ENCODE measurements at places on chromosomes 2 and 18.

GRCh38 chr2:232584238-232584637 lies 33.7 kb downstream of the EIF4E2 start:
- no peak for DNase-seq

DNA sequence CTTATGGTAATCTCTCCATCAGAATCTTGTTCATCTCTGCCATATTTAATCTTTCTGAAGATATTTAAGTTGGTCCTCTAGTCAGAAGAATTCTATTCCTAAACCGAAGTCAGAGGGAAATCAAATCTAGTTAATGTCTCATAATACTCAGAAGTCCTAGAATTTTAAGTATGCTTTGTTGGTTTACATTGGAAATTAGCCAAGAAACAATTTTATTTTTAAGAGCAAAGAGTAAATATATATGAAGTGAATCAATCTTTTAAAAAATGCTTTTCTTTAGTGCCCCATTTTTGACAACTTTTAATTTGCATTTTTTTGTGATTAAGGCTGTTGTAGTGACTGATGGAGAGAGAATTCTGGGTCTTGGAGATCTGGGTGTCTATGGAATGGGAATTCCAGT lies 38.1 kb downstream of the ME2 start:
- DNase-seq: peak; percentile 12

- DNase-seq: no peak
Measured at GRCh38 chr2:133229974-133230373, 338.3 kb downstream of the NCKAP5 start.

DNA sequence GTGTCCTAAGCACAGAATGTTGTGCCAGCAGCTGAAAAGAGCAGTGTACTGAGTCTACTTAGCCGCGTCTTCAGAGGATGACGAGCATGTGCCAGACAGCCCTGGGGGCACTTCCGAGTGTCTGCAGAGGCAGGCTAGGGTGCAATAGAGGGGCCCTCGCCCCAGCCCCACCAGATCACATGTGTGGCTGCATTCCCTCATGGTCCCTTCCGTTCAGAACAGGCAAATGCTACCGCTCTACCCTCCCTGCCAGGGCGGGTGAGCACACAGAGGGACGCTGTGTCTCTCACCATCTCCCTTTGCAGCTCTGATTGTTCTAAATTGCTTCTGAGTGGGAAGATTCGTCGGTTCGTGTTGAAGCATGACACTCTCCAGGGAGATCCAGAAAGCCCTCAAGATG lies 212.2 kb upstream of the RAB12 start:
- DNase-seq: no peak

DNA sequence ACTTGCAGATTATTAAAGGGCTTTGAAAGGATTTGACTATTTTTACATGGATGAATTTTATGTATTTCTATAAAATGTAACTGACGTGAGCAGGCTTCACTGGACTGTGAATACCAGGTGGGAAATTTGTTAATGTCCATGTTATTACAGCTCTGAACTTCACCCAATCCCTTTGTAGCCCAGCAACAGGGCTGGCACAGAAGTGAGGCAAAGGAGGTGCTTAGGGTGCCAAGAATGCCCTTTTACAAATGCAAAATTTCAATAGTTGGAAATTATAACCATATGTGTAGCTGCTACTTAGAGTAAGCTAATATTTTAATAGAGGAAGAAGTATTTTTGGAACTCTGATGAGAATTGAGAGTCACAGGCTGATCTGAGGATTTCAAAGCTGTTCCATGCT lies 53.7 kb upstream of the FAM98A start:
- no peak for DNase-seq

- DNase-seq: no peak
Measured at GRCh38 chr2:213476641-213477040, 192.4 kb downstream of the SPAG16 start.

- peak; percentile 8 for DNase-seq
Measured at GRCh38 chr2:80102026-80102425, 202.5 kb downstream of the LRRTM1 start.

DNA sequence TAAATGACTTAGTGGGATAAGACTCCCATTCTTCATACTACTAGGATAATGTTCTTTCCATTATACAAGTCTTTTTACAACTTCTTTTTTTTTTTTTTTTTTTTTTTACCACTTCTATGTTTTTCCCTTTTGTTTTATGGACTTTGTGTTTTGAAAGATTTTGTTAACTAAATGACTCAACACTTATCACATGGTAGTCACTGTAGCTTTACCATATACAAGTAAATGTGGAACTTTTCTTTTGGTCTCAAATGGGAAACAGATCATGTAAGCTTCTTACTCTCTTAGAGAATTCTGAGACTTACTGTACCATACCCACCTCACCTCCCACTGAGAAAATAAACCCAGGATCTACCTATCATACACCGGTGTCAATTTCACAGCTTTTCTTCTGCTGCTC lies 590.3 kb upstream of the CDH2 start:
- DNase-seq: no peak

- peak; percentile 42 for DNase-seq
Measured at GRCh38 chr2:105519516-105519915, 120.7 kb upstream of the FHL2 start.

DNA sequence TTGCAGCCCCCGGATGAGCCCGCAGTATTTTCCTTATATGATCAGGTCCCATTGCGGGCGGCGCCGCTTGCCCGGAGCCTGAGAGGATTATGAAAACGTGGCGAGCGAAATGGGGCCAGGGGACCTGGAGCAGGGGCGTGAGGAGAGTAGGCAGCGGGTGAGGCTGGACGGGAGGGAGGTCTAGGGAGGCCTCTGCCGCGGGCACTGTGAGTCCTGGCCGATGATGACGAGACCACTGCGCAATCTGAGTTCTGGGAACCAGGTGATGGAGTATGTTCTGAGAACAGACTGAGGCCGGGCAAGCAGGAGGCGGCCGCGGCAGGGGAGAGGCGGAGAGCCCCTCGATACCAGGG lies 790 bp upstream of the ACAA2 start:
- peak; percentile 62 for DNase-seq

- DNase-seq: no peak
Measured at GRCh38 chr2:106719222-106719621, 166.7 kb downstream of the ST6GAL2 start.

DNA sequence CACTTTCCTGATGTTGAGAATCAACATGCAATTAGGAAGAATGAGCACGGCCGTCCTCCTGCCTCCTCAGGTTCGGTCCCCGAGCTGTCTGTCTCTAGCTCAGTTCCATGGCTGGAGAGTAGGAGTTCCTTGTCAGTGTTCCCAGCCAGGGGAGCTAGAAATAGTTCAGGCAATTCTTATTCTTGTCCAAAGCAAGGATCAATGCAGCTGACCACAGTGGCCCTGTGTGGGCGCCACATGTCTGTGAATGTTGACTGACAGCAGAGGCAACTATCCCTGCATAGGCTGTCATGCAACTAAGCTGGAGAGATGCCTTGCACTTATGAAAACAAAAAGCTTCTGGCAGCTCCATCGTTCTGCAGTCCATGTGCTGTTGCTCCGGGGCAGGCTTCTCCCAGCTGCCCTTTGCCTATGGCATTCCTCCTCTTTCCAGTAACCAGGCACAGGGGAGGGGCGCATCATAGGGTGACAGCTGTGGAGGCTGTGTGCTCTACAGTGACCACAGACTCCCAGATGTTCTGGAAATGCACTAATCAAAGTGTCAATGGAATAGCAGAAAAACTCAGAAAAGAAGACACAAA lies 58.7 kb downstream of the PDCL3 start:
- DNase-seq: no peak

GRCh38 chr18:45621061-45621511 lies 5.8 kb downstream of the SLC14A2 start:
- peak; percentile 52 for DNase-seq

GRCh38 chr2:168160897-168161296 lies 86.5 kb downstream of the STK39 start:
- DNase-seq: no peak

DNA sequence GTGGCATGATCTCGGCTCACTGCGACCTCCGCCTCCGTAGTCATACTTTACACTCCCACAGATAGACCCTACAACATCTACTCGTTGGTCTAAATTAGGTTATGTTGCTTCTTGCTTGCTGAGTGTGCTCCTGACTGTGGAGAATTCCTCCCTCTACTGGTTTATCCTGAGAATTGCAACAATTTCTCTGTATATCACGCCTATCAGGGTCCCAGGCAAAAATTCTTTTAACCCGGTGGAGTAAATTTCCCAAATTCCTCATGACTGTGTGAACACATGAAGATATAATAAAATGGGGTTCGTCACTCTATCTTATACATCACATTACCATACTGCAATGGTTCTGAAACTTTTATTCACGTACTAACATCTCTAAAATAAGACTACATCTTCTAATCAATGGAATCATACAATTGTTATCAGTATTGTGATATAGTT lies 156.7 kb downstream of the EVA1A start:
- DNase-seq: peak; percentile 63

DNA sequence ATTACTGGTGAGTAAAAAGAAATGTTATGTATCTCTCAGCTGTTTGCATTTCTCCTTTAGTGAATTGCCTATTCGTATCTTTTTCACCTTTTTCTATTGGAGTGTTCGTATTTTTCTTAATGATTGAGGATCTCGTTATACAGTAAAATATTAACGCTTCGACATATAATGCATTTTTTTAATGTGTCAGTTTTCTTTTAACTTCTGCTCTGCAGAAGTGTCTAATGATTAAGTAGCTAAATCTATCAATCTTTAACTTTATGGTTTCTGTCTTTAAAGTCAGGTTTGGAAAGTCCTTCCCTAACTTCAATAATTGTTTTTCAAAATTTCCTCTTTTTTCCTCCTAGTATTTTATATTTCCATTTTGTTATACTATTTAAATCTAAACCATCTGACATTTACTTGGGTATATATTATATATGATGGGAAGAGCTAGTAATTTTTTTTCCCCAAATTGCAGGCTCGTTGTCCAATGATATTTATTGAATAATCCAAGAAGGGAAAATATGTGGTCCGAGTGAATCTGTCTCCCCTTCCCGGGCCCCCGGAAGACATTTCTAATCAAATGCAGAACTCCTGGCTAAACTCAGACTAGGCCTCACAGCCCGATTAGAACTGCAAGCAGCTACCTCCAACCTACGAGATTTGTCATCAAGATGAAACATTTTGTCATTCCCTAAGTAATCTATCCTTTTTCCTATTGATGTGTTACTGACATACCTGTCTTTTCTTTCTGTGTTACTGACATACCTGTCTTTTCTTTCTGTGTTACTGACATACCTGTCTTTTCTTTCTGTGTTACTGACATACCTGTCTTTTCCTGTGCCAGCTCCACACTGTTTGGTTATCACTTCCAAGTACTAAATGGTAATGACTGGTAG lies 17.2 kb downstream of the PCBP1 start:
- peak; percentile 71 for DNase-seq

- no peak for DNase-seq
Measured at GRCh38 chr18:46393230-46393629, 263.8 kb downstream of the LOXHD1 start.

GRCh38 chr2:231034291-231034882 lies 2.9 kb upstream of the C2orf72 start:
- no peak for DNase-seq

DNA sequence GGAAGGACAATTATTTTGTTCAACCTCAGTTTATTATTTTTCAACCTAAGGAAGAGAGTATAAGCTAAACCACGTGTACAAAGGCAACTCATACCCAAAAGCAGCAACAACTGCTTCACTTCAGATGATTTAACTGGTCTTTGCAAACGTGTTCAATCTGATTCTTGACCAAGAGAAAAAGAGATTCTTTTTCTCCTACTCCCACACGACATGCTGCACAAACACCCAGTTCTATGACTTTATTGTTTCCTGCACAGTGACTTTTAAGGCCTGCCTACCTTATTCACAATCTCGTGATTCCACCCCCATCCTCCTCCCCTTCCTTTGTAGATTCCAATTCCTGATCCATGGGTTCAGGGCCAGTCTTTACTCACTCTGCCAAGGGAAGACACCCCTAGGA lies 1394.8 kb upstream of the ZEB2 start:
- no peak for DNase-seq

DNA sequence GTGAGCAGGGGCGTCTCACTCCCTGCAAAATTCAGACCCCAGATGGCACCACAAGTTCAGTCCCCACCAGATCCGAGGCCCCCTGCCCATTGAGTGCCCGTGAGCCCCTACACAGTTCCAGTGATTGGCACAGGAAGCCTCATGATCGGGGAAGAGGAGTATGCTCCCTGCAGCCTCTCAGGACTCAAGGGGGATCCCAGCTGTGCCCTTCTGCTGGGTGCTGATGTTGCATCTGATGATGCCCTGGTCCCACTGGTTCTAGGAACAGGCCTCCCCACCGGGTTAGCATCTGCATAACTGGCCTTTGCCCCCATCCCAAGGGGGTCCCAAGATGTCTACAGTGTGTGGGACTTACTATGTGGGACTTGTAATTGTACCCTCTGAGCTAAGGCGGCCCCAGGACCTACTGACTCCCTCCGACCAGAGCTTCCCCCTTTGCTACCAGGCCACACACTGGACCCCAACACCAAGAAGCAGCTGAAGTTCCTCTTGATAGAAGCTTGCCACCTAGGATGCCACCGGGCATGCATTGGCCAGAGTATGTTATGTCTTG lies 8.6 kb downstream of the ALPG start:
- no peak for DNase-seq

GRCh38 chr2:96336104-96336775 lies 674 bp downstream of the NCAPH start:
- DNase-seq: no peak

DNA sequence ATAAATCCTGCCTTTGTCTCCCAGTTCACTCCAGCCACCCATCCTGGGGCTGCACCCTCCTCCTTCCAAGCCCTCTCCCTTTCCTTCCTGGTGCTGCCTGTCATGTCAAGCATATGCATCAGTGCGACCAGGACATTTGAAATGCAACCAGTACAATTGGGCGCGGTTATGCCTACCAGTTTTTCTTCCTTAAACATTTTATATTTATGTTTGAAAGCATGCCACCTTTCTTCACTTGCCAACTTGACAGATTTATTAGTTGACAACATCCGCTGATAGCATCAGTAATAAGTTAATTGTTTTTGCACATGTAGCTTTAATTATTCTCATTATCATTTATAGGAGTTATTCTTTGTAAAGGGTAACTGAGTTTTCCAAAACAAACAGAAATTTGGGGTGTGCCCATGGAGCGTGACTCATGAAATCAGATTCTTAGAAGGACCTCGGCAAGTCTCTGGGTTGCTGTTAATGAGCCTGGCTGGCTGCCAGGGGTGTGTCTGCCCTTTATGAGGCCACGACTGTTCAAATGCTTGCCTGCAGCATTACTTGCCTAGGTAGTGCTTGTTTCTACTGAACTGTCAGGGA lies 32.8 kb upstream of the IL1B start:
- DNase-seq: peak; percentile 87

DNA sequence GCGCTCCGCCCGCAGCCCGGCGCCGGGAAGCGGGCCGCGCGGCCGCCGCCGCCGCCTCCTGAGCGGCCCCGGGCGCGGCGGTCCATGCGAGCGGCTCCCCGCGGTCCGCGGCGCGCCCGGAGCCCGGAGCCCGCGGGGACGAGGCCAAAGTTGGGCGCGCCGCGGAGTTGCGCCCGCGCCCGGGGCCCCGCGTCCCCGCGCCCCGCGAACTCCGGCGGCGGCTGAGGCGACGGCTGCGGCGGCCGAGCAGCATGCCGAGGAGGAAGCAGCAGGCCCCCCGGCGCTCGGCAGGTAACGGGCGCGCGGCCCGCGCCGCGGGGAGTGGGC lies 992 bp downstream of the TSHZ1 start:
- no peak for DNase-seq
